ENCODE measurements at places on chromosomes 4 and X.

GRCh38 chr4:78742300-78742699, 33.9 kb upstream of the BMP2K start:
- no peak for DNase-seq

- DNase-seq: no peak
Measured at GRCh38 chr4:139112650-139113049, 64.4 kb downstream of the ELF2 start.

- DNase-seq: no peak
Measured at GRCh38 chr4:42633605-42634388, 23.1 kb downstream of the ATP8A1 start.

DNA sequence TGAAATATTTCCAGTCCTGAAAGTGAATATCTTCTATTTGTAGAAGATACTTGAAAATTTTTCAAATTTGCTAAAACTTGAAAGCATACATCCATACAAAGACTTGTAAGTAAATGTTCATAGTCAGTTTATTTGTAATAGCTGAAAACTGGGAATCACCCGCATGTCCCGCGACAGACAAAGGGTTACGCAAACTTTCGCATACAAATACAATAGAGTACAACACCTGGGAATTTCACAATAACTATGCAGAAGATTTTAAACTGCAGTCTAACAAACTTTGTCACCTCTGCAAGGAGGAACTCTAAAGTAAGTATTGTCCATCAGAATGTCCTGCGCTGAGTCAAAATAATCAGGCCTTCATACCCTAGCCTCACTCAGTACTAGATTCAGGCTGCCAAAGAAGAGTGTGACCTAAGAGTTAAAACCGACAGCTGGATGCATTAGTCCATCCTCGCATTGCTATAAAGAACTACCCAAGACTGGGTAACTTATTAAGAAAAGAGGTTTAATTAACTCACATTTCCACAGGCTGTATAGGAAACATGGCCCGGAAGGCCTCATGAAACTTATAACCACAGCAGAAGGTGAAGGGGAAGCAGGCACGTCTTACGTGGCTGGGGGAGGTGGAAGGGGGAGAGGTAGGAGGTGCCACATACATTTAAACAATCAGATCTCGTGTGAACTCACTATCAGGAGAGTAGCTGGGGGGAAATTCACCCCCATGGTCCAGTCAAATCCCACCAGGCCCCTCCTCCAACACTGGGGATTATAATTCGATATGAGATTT, 60.4 kb downstream of the MMRN1 start:
- DNase-seq: no peak

GRCh38 chrX:5031792-5032191, 1196.9 kb downstream of the NLGN4X start:
- no peak for DNase-seq

- no peak for DNase-seq
Measured at GRCh38 chrX:9378980-9379696, 85.7 kb upstream of the TBL1X start.

DNA sequence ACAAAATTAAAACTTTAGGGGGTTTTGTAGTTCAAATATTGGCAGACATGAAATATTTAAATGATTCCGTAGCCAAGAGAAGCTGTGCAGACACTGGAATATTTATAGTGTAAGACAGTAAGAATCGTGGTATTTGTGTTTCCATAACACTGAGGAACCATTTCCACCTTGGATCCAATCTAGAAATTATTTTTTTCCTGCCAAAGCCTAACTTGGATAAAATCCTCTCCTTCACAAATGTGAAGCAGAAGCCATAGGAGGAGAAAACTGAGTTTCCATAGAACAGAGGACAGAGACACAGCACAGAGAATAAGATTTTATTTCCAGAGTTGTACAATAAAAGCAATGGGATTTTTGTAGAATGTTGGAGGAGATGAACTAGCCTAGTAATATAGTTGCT, 19.9 kb upstream of the SRPX start:
- DNase-seq: no peak

DNA sequence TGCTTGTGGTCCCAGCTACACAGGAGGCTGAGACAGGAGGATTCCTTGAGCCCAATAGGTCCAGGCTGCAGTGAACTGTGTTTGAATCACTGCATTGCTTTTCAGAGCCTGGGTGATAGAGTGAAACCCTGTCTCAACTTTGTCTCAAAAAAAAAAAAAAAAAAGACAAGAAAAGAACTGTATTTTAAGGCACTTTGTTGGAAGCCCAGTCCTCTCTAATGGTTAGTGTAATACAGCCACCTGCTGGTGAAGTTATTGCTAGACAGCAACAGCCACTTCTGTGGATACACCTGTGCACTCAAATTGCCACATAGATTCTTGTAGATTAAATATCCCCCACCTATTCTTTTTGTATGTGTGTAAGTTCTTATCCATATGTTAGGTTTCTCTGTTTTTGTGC, 10.1 kb upstream of the FGG start:
- no peak for DNase-seq

DNA sequence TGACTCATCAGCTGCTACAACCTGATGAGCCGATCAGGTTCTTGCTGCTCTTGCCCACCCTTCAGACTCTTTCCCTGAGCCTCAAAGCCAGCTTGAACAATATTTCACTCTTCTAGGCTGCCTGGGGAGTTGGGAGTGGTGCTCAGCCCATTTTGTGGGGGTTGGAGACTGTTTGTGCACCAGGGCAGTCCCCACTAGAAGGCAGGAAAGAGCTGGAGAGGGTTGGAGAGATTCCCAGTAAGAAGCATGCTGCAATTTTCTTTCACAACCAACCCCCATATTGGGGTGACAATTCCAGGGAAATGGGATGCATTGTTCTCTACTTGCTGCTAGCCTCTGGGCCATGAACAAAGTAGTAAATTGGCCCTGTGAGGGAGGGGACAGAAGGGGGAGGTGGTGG, 44.1 kb downstream of the SLC16A2 start:
- no peak for DNase-seq

DNA sequence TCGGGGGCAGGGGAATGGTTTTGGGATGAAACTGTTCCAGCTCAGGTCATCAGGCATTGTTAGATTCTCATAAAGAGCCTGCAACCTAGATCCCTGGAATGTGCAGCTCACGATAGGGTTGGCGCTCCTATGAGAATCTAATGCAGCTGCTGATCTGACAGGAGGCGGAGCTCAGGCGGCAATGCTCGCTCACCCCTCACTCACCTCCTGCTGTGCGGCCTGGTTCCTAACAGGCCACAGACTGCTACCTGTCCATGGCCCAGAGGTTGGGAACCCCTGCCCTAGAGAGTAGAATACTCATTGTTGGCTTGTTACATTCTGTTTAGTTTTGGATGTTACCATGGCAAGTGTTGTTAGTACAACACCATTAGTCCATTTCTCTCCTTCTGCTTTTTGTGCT, 40.8 kb upstream of the STX18 start:
- DNase-seq: no peak

DNA sequence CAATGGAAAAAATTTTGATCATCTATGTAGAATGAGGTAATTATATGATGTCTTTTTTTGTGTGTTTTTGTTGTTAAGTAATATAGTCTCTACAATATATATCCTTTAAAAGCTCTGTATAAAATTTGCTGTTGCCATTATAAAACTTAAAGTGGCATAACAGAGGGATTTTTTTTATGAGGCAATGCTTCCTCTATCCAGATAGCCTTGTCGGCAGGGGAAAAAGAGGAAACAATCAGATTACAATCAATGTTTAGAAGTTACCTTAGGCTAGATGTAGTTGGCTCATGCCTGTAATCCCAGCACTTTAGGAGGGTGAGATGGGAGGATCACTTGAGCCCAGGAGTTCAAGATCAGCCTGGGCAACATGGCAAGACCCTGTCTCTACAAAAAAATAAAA, 86.8 kb downstream of the DIAPH2 start:
- no peak for DNase-seq

GRCh38 chrX:149571770-149572169, 15.5 kb downstream of the MAGEA9B start:
- DNase-seq: no peak
